ENCODE measurements at places on chromosomes 7 and 10.

DNA sequence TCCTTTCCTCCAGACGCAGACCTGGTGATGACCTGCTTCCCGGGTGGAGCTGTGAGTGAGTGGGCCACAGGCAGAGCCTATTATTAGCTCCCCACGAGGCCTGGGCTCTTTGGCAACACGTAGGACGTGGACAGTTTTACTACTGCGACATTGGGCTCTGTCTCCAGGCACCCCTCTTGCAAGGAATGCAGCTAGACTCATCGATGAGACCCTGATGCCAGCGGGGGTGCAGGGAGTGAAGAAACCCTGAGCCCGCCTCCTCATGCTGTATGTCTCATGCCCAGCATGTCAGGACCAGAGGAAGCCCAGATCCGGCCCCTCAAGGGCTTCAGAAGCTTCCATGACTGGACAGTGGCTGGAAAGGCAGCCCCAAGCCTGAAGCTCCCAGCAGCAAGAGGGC is 161.9 kb downstream of the TCERG1L start:
- DNase-seq: no peak

DNA sequence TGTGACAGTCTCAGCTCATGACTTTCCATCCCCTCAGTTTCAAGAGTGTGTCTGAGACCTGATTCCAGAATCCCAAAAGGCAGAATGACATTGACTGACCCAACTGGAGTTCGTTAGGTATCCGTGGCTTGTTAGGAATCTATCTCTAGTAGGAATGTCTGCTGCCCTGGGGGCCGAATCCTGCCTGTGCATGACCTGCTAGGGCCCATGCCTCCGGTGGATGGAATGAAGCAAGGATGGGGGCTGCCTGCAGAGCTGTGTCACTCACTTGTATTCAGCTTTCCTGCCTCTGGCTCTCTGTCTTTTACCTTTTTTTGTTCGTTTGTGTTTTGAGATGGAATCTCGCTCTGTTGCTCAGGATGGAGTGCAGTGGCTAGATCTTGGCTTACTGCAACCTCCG is 129.5 kb downstream of the SDK1 start:
- no peak for DNase-seq

DNA sequence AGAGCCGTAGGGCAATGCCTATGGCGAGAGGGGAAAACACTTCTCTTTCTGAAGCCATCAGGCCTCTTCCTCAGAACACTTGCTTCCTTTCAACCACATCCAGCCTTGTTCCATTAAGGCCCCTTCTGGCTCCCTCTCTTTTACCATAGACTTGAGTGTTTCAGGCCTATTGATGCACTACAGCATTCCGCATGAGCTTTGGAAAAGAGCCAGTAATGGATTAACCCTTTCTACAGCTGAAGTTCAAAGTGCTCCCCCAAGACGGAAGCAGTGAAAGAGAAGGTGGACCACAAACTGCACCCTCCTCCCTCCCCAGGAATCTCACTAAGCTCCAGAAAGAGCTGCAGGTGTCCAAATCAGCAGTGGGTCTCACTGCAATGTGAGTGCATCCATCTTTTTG is 102.7 kb upstream of the C7orf33 start:
- DNase-seq: no peak

- DNase-seq: no peak
These were observed 13.6 kb downstream of the MICU1 start for GRCh38 chr10:72612203-72612826.

- no peak for DNase-seq
These were observed 59.4 kb upstream of the CDK1 start for GRCh38 chr10:60718886-60719285.

DNA sequence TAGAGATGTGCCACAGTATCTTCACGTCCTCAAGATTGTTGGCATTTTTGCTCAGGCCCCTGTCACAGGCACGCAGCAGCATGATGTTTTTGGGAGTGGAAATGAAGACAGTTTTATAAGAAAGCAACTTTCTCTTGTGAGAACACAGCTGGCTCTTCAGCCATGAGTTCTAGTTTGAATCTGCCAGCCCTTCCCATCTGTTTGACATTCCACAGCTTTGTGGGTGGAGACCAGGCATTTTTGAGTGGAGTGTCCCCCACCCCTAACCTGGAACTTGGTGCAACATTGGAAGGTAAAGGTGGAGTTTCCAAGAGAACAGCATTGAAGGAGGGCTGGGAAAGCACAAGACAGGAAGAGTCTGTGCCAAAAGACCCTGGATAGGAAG is 253.1 kb upstream of the IGFBP3 start:
- no peak for DNase-seq

GRCh38 chr10:84547616-84548015 is 219.2 kb downstream of the CCSER2 start:
- DNase-seq: no peak

All from NCI-H1930 (cell line).